ENCODE measurements at places on chromosomes 7 and 10.

DNA sequence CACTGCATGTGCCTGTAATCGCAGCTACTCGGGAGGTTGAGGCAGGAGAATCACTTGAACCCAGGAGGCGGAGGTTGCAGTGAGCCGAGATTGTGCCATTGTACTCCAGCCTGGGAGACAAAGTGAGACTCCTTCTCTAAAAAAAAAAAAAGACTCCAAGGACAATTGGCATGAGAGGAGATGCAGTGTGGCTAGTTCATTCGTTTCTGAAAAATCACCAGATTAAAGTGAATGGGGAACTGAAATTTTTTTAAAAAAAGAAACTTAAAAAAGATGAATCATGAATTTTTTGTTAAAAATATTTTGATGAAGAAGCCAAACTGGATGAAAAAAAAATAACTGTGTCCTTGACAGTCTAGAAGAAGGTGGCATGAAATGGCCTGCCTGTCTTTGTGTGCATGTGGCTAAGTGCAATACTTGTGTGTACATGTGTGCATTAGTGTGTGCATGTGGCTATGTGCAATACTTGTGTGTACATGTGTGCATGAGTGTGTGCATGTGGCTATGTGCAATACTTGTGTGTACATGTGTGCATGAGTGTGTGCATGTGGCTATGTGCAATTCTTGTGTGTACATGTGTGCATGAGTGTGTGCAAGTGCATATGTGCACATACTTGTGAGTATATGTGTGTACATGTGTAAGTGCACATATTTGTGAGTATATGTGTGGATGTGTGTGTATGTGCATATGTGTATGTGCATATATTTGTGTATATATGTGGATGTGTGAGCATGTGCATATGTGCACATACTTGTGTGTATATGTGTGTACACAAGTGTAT lies 391.7 kb upstream of the KLF6 start:
- no peak for DNase-seq

DNA sequence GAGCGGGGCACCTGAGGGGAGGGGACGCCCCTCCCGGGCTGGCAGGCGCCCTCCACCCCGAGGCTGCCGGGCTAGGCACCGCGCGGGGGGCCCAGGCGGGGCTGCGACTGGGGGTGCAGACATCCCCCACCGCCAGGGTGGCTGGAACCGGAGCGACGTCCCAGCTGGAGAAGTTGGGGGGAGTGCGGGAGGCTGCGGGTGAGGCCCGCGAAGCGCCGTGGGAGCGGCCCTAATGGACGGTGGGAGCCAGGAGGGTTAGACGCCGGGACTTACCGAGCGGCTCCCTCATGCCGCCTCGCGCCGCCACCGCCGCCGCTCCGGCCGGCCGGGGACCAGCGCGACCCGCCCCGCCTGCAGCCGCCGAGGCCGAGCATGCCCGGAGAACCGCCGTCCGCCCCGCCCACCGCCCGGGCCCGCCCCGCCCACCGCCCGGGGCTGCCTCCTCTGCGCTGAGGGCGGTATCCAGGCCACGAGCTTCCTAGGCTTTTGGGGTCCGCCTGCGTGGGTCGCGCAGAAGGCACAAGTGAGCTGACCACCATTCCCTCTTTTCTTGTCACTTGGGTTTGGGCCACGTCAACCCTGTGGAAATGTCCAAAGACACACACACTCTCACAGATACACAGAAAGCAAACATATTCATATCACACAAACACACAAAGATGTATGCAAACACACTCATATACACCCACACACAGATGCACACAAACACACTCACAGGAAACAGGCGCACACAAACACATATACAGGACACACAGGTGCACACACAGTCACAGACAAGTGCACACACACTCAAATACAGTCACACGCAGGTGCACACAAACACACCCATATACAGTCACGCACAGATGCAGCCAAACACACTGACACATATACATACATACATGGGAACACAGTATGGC lies at the start of gene JCAD:
TSS of gene JCAD (minus strand) at position 378 of the 899 bp plus-strand sequence. CDS start 11,774 bp downstream, outside the sequence.
- peak; percentile 32 for DNase-seq

DNA sequence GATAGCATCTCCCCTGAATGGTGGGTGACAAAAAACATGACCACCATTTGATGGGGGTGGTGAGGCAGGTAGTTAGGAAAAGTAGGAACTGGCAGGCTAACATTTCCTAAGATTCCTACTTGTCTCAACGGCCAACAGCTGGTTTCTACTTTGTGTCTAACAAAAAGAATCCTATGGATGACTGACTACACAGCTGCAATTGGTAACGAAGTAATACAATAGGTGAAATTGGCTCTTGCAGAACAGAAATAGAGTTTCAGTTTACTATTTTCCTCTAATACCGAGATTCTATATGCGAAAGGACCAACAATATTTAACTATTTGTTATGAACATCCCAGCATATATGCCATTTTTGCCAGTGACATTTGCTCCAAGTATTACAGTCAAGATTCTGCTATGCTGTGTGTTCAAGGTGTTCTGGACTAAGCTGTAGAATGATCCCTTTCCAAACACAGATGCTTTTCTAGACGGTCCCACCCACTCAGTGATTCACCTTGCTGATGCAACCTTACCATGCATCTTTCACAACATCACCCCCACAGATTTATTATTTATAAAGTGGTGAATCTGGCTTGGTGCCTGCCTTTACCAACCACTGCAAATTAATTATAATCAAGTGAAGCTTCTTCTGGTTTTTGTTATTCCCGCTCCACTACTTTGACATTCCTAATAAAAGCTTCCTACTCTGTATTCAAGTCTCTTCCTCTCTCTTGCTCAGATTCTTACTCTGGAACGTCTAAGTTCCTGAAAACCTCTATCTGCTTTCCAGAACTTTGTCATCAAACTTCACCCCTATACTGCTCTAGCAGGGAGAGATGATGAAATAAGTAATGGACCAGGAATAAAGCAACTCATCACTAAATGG lies 16.8 kb downstream of the BBIP1 start:
- no peak for DNase-seq

GRCh38 chr10:104301907-104302690 lies 33.1 kb downstream of the GSTO2 start:
- DNase-seq, result no peak

DNA sequence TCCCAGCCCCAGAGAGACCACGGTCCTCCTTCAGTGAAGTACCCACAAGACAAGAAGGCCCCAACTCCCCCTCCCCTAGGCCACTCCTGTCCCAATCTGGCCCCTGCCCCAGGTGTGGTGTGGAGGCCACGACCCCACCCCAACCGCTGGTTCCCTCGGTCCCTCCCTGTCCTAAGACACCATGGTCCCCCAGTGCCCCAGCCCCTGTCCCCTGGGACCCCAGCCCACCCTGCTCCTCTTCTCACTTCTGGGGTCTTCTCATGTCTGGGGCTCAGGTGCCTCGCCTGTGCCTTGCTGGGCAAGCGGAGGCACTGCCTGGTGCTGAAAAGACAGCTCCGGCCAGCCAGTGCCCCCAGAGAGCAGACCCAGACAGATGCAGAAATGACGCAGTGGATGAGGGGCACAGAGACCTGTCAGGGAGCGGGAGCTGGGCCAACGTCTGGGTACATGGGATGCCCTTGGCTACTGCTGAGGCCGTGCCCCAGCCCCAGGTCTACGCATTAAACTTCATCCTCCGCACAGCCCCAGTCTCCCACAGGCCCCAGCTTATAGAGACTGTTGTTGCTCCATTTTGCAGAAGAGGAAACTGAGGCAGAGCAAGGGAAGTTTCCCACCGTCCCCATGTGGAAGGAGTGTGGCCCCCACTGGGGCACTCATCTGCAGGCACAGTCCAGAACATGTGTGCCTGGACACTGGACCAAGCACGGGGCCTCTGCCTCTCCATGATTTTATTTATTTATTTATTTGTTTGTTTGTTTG lies 14.8 kb downstream of the GRIFIN start:
- no peak for DNase-seq

DNA sequence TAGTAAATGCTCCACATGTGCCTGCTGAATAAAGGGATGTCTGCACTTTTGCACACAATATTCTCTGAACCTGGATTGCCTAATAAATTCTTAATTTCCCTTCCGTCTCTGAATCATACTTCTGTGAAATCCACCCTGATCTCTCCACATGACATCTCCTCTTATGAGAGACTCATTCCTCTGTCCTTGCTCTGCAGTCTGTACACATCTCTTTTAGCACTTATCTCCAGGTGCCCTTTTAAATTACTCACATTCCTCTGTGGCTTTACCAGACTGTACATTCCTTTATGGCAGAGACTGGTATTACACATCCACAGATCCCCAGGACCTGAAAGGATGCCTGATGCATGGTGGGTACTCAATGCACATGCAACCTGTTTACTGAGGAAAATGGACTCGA lies 527.6 kb downstream of the PHTF2 start:
- no peak for DNase-seq

- DNase-seq, result no peak
These were observed 13.5 kb downstream of the TNPO3 start for GRCh38 chr7:129041142-129042085.

- no peak for DNase-seq
These were observed 438.6 kb downstream of the TNS3 start for GRCh38 chr7:47143339-47143738.

GRCh38 chr7:78967046-78967445 lies 486.4 kb downstream of the MAGI2 start:
- no peak for DNase-seq

- DNase-seq, result no peak
These were observed 33.5 kb downstream of the RELN start for GRCh38 chr7:103955985-103956384.

Measured in activated T-helper 1 cell treated with Interleukin-2 at 50 U/mL for 16 hours (primary cell).